ENCODE measurements at places on chromosomes 7 and 10.
A peak's percentile ranks its signal among the peaks of the same experiment; 100 is the strongest.

DNA sequence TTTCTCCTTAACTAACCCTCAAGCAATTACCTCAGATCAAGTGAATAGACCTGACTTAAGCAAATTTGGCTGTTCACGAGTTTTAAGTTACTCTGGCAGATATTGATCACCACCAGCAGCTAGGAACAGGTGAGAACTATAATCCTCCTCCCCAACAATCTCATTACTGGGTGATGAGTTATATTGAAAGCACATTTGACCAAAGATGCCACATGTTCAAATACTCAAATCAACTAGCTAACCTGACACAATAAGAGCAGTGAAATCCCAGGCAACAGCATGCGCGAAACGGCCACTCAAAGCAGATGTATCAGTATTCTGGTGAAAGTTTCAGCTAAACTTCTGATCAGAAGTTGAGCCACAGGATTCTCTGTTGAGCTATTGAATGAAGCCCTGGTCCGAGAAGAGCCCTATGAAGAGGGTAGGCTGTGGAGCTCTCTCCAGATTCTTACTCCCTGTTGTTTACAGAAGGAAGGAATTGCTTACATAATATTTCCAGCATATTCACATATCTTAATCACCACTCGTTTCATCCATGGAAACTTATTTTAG, 52.6 kb downstream of the CAV1 start:
- DNase-seq: peak; percentile 7

- DNase-seq: no peak
Measured at GRCh38 chr7:150977382-150978125, 567 bp downstream of the KCNH2 start.

- no peak for DNase-seq
Measured at GRCh38 chr7:86574006-86574405, 69.7 kb upstream of the GRM3 start.

GRCh38 chr10:119207713-119208552, 562 bp downstream of the GRK5 start:
- DNase-seq: peak; percentile 39

- DNase-seq: no peak
Measured at GRCh38 chr10:219731-220472, 84.6 kb downstream of the ZMYND11 start.
